ENCODE measurements at places on chromosomes 7 and 10. TPM values are rescaled to one million over a fixed set of nuclear protein-coding genes. Genes with fewer than 3 reads are reported as not detected.

Gene AEBP1
- total RNA-seq: 234 TPM

Gene NFE2L3
- total RNA-seq: 0.18 TPM

Gene SYNPO2L
- total RNA-seq: not detected

Gene TMEM196
- total RNA-seq: not detected

Gene GPR146
- total RNA-seq: 1.2 TPM

Gene ADRB1
- total RNA-seq: not detected

Gene GRID2IP
- total RNA-seq: not detected

Gene ZRANB1
- 19.6 TPM for total RNA-seq

Gene KCNH2
- not detected for total RNA-seq

Gene RARRES2
- total RNA-seq: 1.4 TPM

Gene AZGP1
- not detected for total RNA-seq

Gene BZW2
- 35.6 TPM for total RNA-seq

Gene RBP3
- not detected for total RNA-seq

Gene EIF4EBP2
- total RNA-seq: 54.2 TPM

Gene TFR2
- total RNA-seq: 0.08 TPM

Gene DNAJC1
- 25.8 TPM for total RNA-seq
